ENCODE measurements at places on chromosomes 16 and 17. TPM values are rescaled to one million over a fixed set of nuclear protein-coding genes. Genes with fewer than 3 reads are reported as not detected.

Gene NGFR
- total RNA-seq = 0.13 TPM

Gene MARCHF10
- not detected for total RNA-seq

Gene PPL
- 15.2 TPM for total RNA-seq

Gene ASGR1
- total RNA-seq = 0.66 TPM

Gene SLC22A31
- total RNA-seq = 0.25 TPM

Gene ADAM11
- total RNA-seq = under 0.01 TPM

Gene NPTX1
- 163 TPM for total RNA-seq

Gene TNRC6C
- total RNA-seq = 8.3 TPM

Gene CCL16
- not detected for total RNA-seq

Gene TVP23A
- total RNA-seq = 0.19 TPM

Gene MYCBPAP
- total RNA-seq = 2.4 TPM

Gene MCRIP2
- 14.2 TPM for total RNA-seq

Gene NCBP3
- 18.5 TPM for total RNA-seq

Gene GJD3
- total RNA-seq = 2.0 TPM

Gene PLA2G10
- not detected for total RNA-seq

Gene NEK8
- total RNA-seq = 4.7 TPM

Gene INCA1
- 0.25 TPM for total RNA-seq

Gene RMI2
- total RNA-seq = 5.2 TPM

Gene UTS2R
- total RNA-seq = not detected

Gene KCNG4
- under 0.01 TPM for total RNA-seq

Gene CD300LG
- total RNA-seq = not detected

Gene EPX
- total RNA-seq = not detected

Gene TRAF4
- total RNA-seq = 23.9 TPM

Gene SLC5A2
- total RNA-seq = not detected

Gene SLC5A10
- not detected for total RNA-seq

Gene EFCAB13
- total RNA-seq = 2.4 TPM

Gene ARL5C
- total RNA-seq = under 0.01 TPM

Gene DLX3
- 0.26 TPM for total RNA-seq

Gene PLD6
- 3.5 TPM for total RNA-seq

All from aortic smooth muscle cell (primary cell).